NCI-H69 (cell line): ENCODE measurements at places on chromosomes 6 and 20.

- DNase-seq, result no peak
Measured at GRCh38 chr6:120614723-120615122, 719.6 kb downstream of the TBC1D32 start.

- DNase-seq, result no peak
Measured at GRCh38 chr6:16551466-16551865, 209.8 kb downstream of the ATXN1 start.

DNA sequence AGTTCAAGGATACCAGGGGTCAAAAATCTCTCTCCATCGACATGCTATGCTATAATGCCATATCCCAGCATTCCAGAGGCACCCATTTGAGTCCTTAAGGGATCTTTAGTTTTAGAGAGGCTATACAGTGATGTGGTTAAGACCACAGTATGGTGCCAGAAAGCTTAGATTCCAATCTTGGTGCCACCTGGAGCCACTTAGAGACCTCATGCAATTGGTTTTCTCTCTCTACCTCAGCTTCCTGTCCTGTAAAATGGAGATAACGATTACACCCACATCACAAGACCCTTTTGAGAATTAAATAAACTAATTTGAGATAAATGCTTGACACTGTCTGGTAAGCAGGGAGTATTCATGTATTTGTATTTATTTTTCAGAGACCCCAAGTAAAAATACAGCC lies 39.0 kb downstream of the PLAGL1 start:
- DNase-seq, result no peak

GRCh38 chr20:44143936-44144335 lies 43.1 kb downstream of the JPH2 start:
- no peak for DNase-seq

DNA sequence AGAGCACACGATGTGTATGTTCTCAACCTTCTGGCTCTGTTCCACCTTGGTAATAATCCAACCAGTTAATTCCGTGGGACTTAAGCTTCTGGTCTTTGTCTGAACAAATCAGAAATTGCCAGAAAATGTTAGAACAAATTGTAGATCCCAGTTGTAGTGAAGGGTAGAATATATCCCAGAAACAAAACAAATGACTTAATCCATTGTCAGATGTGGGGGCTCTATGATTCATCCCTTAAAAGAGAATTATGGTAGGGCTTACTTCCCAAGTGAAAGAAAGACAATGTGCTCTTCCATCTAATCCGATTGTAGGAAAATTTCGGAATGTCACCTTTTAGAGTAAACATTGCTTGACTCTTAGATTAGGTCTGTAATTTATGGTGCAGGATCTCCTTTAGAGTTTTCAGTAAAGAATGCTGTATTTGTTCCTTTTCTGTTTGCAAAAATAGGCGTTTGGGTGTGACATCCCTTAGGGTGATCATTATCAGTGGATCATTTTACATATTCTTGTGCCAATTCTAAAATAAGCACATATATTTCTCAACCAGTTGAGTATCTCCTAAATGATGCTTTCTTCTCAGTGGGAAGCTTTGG lies 234.5 kb upstream of the ZNF217 start:
- no peak for DNase-seq

GRCh38 chr6:81562169-81562568 lies 190.3 kb downstream of the TENT5A start:
- DNase-seq, result peak; percentile 21

DNA sequence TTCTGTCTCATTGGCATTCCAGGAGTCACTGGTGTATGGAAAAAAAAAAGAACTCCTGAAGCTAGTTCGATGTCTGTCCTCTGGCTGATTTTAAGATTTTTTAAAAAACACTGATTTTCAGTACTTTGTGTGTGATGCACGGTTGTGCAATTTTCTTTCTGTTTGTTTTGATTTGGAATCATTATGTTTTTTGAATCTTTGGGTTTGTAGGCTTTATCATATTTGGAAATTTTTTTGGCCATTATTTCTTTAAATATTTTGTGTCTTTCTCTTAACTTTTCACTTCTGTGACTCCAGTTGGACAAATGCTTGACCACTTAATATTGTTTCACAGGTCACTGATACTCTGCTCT lies 327.2 kb downstream of the BCKDHB start:
- DNase-seq, result no peak

GRCh38 chr6:131381052-131381708 lies 191.8 kb upstream of the ARG1 start:
- DNase-seq, result peak; percentile 88

DNA sequence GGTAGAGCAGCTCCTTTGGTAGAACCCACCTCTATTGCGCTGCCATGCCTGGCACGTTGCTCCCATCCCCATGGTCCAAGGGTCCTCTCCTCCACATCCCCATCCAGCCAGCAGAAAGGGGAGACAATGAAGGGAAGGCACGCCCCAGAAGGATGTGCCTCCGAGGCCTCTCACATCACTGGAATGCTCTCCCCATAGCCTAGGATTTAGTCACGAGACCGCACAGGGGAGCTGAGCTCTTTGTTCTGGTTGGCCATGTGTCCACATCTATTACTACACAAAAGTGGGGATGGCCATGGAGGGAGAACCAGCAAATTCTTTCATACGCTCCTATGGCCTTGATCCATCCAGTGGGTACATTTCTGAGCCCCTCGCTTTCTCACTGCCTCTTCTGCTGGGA lies 60.5 kb upstream of the SALL4 start:
- DNase-seq, result no peak

DNA sequence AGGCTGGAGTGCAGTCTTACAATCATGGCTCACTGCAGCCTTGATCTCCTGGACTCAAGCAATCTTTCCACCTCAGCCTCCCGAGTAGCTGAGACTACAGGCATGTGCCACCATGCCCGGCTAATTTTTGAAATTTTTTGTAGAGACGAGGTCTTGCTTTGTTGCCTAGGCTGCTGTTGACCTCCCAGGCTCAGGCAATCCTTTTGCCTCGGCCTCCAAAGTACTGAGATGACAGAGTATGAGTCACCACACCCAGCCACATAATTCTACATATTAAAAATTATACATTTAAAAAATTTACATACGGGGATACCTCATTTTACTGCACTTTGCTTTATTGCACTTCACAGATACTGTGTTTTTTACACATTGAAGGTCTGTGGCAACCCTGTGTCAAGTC lies 115.1 kb downstream of the MAN1A1 start:
- DNase-seq, result no peak

DNA sequence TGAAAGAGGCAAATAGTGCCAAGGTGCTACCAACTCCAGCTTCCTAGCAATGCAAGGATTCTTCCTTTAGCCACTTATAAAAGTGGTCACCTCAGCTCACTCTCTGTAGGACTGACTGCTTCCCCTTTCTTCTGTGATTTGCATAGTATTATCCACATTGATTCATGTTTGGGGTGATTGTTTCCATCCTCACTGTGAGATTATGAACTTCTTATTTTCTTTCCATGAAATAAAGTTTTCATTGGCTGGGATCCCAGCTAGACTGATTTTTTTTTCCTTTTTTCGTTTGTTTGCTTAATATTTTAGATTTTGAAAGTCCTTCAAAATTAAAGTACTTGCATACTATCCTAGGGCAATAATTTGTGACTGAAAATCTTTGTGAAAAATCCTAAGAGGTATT lies 50.5 kb downstream of the EYA4 start:
- DNase-seq, result no peak

- DNase-seq, result peak; percentile 71
Measured at GRCh38 chr6:161694995-161695394, 421.1 kb upstream of the AGPAT4 start.

GRCh38 chr6:123771126-123771525 lies 32.5 kb upstream of the NKAIN2 start:
- DNase-seq, result no peak

DNA sequence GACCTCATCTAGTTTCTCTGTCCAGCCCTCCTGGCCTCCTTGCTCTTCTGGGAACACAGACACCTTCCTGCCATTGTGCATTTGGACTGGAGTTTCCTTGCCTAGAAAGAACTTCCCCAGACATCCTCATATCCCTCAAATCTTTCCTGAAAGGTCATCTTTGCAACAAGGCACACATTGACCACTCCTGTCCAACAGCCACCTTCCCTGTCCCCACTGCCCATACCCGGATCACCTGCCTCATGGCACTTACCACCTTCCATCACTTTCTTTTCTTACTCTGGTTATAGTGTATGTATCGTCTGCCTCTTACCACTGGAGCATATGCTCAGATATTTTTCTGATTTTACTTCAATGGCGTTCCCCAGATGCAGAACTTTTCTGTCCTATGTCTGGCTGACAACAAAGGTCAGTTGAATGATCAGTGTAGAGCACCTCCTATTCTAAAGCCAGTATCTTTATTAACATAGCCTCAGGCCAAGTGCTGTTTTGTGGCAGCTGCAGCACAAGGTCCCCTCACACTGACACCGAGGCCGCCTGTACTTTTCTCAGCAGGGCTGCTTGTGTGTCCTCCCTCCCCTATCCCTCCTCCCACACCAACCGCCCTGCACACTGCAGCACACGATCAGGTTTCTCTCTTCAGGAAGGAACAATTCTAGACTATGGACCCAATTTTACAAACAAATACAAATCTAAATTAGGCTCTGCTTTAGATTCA lies 4.1 kb downstream of the HLA-C start:
- peak; percentile 78 for DNase-seq

DNA sequence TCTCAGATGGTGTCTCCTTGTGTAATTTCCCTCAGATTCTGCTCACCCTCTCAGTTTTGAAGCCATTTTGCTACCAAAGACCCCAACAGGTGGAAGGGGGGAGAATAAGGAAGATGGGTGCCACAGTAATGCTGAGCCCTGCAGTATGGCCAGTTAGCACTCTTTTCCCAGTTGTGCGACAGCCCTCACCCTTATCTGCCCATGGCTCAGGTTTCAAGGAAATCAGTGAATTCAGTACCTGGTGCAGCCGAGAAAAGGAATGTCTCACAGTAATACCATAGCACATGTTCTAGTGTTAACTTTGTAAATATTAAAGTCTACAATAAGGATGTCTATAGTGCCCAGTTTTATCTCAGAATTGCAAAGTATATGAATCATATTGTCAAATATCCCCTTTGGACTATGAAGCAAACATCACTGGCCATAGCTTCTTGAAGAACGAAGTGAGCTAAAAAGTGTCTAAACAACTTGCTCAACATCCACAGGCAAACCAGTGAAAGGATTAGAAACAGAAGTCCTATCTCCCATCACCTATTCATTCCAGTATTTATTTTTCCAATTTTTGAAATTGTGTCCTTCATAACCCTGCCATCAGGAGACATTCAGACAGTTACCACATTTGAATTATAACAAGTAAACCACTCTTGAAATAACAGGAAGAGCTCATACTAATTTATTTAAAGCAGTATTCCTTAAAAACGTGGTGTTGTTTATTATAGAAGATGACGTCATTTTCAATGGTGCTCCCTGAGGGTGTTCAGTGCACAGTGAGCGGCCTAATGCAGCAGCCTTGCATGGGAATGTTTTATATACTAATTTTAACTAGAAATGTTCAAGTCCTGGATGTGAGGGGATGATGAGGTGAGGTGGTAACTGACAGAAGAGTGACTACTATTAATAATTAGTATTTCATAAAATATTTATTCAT lies 366.2 kb downstream of the TFAP2A start:
- no peak for DNase-seq

- DNase-seq, result peak; percentile 60
Measured at GRCh38 chr6:30483677-30484279, 5.5 kb upstream of the HLA-E start.
